ENCODE measurements at places on chromosomes 4 and X. TPM values are rescaled to one million over a fixed set of nuclear protein-coding genes. Genes with fewer than 3 reads are reported as not detected.

USP17L13 gene
- not detected for total RNA-seq

PNMA3 gene
- total RNA-seq: 0.12 TPM

HTN1 gene
- total RNA-seq: not detected

FAM9B gene
- not detected for total RNA-seq

CLTRN gene
- not detected for total RNA-seq

DOK7 gene
- total RNA-seq: not detected

MFAP3L gene
- total RNA-seq: 2.6 TPM

F8 gene
- total RNA-seq: 2.1 TPM

CYBB gene
- total RNA-seq: not detected

NAP1L5 gene
- total RNA-seq: 9.5 TPM

SPARCL1 gene
- 0.22 TPM for total RNA-seq

ERCC6L gene
- 12.4 TPM for total RNA-seq

Measured in uterine smooth muscle cell (primary cell).